Stimulated activated CD4-positive, alpha-beta T cell treated with anti-CD3 and anti-CD28 coated beads, Interleukin-12 subunit alpha, Interleukin-12 subunit beta, amount 100 ng/mL, for 24 hours (primary cell): ENCODE measurements at places on chromosomes 11 and 22.

- DNase-seq: no peak
Observed at GRCh38 chr11:129018991-129019390, 76.3 kb upstream of the TP53AIP1 start.

- no peak for DNase-seq
Observed at GRCh38 chr11:112339566-112339965, 78.9 kb upstream of the PLET1 start.

- no peak for DNase-seq
Observed at GRCh38 chr22:24543185-24543601, 11.7 kb downstream of the GUCD1 start.

DNA sequence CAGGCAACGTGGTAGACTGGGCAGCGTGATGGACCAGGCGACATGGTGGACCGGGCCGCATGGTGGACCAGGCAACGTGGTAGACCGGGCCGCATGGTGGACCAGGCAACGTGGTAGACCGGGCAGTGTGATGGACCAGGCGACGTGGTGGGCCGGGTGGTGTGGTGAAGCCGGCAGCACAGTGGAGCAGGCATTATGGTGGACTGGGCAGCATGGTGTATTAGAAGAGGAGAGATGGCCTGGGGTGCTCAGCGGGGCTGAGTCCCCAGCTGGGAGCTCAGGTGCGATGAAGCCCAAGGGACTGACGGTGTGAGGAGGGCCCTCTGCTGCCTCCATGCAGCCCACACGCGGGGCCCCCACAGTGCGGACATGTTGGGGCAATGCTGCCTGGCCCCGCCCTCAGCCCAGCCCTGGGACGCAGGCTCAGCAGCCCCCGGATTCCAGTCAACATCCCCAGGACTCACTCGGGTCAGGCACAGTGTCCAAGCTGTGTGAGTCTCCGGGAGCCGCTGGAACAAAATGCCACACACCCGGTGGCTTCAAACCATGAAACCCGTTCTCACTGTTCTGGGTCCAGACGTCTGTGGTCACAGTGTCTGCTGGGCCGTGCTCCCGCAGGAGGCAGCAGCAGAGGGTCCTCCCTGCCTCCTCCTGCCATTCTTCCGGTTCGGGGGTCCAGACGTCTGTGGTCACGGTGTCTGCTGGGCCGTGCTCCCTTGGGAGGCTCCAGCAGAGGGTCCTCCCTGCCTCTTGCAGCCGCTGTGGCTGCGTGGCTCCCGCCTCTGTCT, 1084.9 kb downstream of the BRD1 start:
- no peak for DNase-seq

- no peak for DNase-seq
Observed at GRCh38 chr11:76161261-76161961, 44.9 kb downstream of the WNT11 start.

- DNase-seq: no peak
Observed at GRCh38 chr11:33500332-33500731, 200.3 kb downstream of the C11orf91 start.

DNA sequence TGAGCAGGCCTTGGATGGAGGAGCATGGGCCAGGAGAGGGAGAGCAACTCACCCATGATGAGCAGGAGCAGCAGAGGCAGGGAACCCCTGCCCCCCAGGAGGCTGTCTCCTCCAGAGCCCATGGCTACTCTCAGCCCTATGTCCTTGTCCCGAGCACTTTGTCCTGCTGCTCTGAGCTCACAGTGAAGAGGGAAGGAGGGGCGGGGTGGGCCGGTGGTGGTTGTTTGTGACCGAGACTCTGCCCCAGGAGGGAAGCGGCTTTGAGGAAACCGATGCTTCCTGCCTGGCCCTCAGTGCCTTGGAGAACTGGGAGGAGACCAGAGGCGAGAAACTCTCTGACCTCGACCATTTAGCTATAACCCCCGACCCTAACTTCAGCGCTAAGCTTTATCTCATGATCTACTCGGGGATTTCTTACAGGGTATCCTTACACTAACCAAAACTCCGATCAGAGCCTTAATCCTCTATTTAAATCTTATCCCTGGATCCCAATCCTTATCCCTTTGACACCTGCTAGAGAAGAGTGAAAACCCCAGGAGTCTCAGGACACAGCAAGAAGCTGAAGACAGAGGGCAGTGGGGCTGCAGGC, at the start of gene ROBO4:
ROBO4 (minus strand) TSS at position 192 of the 589 bp plus-strand sequence; CDS start at position 122, 70 bp downstream.
- DNase-seq: no peak

DNA sequence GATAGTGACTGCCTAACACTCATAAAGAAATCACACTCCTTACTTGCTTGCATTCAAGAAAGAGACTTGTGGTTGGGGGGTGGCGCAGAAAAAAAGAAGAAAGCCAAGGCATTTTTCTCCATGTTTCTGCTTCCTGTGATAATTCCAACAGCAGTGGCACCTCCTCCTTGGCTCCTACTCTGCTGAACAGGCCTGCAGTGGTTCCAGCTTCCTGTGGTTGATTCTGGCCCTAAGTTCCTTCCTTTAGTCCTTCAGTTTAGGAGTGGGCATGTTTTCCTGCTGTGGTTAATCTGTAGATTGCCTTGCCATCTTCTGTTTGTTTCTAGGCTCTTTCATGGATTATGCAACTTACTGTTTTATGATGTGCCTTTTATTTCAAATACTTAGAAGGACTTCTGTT, 940.4 kb downstream of the DLG2 start:
- no peak for DNase-seq

DNA sequence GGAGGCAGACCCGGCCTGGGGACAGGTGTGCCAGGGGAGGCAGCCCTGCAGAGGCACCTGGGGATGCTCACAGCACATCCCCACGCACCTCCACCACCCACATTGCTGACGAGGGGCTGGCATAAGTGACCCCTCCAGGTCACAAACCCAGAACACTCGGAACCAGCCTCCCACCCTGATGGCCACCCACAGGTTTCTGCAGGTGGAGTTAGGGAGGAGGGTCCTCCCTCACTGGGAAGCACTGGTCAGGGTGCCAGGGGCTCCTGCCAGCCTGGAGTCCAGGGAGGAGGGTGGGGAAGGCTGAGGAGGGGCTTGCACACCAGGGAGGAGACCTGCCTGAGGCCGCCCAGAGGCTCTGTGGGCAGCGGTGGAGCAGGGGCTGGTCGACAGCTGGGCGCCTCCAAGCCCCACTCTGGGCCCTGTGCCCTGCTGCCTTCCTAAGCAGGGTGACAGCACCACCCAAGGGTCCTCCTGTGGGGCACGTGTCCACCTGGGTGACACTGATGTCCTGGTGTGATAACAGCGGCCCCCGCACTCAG, 51.0 kb upstream of the CARS1 start:
- DNase-seq: no peak
